ENCODE measurements at places on chromosomes 12 and 14.

- DNase-seq = no peak
Observed at GRCh38 chr12:50017641-50018040, 7.7 kb downstream of the RACGAP1 start.

GRCh38 chr12:3572560-3572959, 81.6 kb downstream of the PRMT8 start:
- no peak for DNase-seq

DNA sequence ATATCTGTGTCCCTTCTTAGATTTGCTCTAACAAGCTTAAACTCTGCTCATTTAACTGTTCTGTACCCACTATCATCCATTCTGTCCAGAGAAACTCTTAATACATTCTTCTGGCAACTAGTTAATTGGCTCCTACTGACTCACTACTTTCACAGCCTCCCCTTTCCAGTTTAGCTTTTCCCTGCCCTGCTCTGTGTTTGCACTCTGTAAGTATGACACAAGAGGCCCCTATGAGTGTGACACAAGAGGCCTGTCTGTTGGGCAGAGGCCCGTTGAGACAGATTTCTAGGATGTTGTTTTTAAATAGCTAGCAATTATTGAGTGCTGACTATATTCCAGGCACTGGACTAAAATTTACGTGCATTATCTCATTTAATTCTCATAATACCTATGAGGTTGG, 246.0 kb upstream of the DAAM1 start:
- no peak for DNase-seq

- no peak for DNase-seq
Observed at GRCh38 chr14:23827100-23827892, 126.3 kb upstream of the DHRS4 start.

GRCh38 chr14:57512220-57512619, 18.6 kb upstream of the CCDC198 start:
- no peak for DNase-seq

DNA sequence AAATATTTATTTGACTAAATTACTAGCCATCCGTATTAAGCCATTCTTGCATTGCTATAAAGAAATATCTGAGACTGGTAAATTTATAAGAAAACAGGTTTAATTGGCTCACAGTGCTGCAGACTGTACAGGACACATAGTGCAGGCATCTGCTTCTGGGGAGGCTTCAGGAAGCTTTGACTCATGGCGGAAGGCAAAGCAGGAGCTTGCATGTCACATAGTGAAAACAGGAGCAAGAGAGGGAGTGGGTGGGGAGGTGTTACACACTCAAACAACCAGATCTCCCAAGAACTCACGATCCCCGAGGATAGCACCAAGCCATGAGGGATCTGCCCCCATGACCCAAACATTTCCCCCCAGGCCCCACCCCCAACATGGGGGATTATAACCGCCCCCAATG, 26.7 kb upstream of the RAB21 start:
- DNase-seq = peak; percentile 10

- DNase-seq = no peak
Observed at GRCh38 chr12:121558956-121559355, 21.9 kb downstream of the KDM2B start.

- no peak for DNase-seq
Observed at GRCh38 chr12:43145481-43145880, 406.5 kb downstream of the ADAMTS20 start.

DNA sequence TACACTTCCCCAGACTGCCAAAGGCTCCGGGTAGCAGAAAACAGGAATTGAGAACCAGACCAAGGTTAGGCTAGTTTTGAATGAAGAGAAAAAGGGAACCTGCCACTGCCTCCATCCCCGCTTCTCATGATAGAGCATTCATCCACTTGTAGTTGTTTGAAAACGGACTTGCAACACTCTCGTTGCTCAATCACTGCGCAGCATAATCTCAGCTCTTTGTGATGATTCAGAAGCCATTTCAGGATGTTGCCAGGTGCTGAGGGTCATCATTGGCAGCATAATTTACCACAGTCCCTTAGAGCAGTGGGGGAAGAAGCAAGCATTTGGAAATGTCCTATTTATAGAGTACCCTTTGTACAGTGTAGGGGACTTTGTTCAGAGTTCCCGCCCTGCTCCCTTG, 25.6 kb downstream of the KCNK13 start:
- DNase-seq = no peak

DNA sequence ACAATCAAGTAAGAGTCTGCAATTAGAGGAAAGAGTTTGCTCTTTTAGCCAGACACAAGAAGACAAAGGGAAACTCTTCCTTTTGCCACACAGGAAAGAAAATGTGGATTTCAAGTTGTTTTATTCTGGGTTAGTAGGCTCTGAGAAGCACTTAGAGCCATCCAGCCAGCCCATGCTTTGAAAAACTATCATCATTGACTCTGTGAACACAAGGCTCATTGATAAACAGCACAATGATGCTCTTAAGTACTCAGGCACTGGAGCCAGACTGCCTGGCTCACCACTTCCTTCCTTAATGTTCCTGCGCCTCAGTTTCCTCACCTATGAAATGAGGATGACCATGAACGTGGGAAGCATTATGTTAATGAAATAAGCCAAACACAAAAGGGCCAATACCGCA, 150.2 kb upstream of the EEA1 start:
- no peak for DNase-seq

DNA sequence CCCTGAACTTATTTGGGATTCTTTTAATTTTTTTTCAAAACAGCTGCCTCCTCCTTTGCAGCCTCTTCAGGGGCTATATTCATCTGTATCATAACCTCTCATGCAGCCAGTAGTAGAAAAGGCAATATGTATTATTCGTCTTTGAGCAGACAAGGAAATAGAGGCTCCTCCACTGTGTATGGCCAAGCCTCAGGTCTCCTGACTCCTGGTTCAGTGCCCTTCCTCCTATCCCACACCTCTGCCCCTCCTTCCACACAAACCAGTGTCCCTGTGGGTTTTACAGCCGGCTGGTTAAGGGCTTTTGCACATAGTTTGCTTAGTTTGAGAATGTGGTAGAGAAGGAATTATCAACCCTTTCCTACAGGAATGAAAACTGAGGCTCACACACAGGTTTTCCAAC, 8.8 kb upstream of the ACVRL1 start:
- DNase-seq = no peak
